NCI-H1436 treated with DMSO at 0.1 percent for 48 hours (cell line): ENCODE measurements at places on chromosomes 16 and 17.

- DNase-seq, result no peak
Measured at GRCh38 chr16:14658063-14658462, 25.3 kb downstream of the BFAR start.

DNA sequence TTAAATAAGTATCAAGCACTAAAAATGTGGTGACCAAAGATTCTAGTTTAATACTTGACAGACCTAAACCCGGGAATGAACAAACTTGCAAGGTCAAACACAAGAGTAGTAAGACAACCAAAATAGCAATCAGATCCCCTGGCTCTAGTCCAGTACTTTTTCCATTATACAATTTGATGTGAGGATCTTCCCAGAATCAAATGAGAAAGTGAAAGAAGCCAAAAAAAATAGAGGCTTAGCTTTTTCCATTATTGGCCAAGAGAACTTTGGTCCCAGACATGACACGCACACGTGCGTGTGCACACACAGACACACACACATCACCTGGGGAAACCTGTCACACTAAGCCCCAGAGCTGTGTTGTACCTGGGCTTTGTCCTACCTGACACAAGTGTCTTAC, 300.6 kb upstream of the CDH5 start:
- DNase-seq, result no peak

- no peak for DNase-seq
Measured at GRCh38 chr17:37160944-37161343, 212.2 kb downstream of the AATF start.

DNA sequence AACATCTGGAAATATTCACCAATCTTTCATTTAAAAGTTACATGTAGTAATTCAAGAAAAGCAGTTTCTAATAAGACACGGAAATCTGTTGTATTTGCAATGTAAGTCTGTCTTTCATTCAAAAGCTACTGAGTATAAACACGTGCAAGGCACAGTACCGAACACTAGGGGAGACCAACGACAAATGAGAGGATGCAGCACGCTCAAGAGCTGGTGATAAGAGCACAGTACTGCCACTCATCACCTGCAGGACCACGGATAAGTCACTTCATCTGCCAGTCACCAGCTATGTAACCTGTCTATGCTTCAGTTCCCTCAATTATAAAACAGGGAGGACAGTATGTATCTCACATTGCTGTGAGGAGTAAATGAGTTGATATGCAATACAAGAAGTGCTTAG, 67.1 kb downstream of the CLEC18A start:
- no peak for DNase-seq

- DNase-seq, result no peak
Measured at GRCh38 chr16:56355221-56355620, 70.1 kb downstream of the AMFR start.

- no peak for DNase-seq
Measured at GRCh38 chr16:1028056-1028455, 44.5 kb upstream of the SSTR5 start.

GRCh38 chr17:35743626-35744328, 9.3 kb downstream of the GAS2L2 start:
- DNase-seq, result no peak

DNA sequence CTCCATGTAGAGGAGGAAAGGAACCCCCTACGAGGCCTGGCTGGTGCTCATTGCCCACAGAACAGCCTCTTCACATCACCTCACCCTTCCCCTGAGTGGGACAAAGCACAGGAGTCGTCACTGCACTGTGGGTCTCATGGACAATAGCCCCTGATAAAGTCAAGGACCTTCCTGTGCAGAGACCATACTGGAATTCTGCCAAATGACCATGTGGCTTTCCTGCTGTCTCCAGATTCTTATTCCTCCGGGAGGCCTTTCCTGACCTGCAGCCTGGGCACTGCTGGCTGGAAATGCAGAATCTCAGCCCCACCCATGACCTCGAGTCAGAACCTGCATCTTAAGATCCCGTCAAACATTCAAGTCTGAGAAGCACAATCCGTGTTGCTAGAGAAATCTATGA, 60.5 kb upstream of the ERN1 start:
- DNase-seq, result no peak

- no peak for DNase-seq
Measured at GRCh38 chr16:14111713-14112538, 40.8 kb downstream of the MRTFB start.

DNA sequence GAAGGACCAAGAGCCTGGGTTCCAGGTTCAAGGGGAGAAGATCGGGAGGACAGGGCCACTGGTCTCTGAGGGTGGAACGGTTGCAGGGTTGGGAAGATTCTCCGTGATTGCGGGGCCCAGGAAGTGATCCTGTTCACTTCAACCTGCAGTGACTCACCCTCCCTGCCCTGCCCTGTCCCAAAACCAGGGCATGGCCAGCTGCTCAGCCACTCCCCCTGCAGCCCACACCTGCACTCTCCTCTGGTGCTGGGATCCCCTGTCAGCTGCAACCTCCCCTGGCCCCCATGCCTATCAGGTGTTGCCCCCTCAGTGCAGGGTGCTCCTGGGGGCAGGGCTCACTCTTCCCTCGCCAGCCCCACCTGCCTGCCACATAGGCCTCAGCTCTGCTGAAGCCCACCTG, 1.1 kb downstream of the RUNDC3A start:
- DNase-seq, result no peak

GRCh38 chr16:68529608-68529930, 9.5 kb upstream of the ZFP90 start:
- no peak for DNase-seq

- DNase-seq, result no peak
Measured at GRCh38 chr17:83099570-83100181, 20.3 kb downstream of the METRNL start.

DNA sequence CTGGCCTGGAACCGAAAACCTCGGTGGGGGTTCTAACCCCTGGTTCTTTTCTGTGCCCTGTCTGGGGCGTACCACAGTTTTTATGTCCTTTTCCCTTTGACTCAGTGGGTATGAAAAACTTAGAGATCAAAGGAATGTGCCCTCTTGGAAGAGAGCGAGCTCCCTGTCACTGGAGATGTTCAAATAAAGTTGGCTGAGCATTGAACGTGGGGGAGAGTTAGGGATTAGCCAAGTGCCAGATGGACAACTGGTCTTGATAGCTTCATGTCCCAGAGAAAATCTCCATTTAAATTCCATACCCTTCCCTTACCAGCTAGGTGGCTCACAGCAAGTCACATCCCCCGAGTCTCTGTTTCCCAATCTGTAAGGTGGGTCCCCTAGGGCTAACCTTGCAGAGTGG, 9.5 kb downstream of the ADGRG1 start:
- no peak for DNase-seq
